Panc1 (cell line): ENCODE measurements at places on chromosomes 2 and 18.

DNA sequence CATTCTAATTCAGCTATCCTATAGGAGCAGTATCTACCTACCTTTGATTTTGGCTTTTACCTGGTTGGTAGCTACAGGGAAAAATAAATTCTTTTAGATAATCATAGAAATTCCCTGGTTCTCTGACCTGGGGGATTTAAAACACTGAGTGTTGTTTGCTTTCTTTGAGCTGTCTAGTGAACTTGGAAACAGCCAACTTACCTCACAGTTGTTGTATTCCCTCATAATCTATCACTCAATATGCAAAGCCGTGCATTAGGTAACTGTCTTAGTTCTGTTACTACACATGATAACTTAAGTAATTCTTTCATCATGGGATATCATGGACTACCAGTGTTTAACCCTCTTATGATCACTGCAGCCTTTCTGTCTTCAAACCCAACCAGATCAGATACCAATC is 127.8 kb downstream of the TTC27 start:
- no peak for DNase-seq

GRCh38 chr2:9519250-9519649 is 36.4 kb downstream of the ADAM17 start:
- no peak for DNase-seq

- no peak for DNase-seq
These were observed 263.3 kb upstream of the PKDCC start for GRCh38 chr2:41784496-41784895.

DNA sequence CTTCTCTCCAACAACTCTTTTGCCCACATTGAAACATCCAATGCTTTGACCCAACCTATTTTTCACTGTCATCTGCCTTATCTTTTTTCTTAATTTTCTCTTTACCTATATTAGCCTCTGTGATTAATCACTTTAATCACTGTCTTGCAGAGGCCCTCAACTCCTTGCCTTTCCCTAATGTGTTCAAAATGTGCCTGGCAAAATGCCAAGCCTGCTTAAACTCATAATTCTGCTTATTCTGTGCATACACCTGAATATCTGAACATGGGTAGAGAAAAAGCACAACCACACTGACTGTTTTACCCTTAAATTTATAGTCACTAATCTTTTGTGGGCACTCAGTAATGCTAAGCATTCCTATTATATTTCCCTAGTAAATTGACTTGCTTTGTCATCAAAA is 63.0 kb upstream of the GALNT13 start:
- no peak for DNase-seq

DNA sequence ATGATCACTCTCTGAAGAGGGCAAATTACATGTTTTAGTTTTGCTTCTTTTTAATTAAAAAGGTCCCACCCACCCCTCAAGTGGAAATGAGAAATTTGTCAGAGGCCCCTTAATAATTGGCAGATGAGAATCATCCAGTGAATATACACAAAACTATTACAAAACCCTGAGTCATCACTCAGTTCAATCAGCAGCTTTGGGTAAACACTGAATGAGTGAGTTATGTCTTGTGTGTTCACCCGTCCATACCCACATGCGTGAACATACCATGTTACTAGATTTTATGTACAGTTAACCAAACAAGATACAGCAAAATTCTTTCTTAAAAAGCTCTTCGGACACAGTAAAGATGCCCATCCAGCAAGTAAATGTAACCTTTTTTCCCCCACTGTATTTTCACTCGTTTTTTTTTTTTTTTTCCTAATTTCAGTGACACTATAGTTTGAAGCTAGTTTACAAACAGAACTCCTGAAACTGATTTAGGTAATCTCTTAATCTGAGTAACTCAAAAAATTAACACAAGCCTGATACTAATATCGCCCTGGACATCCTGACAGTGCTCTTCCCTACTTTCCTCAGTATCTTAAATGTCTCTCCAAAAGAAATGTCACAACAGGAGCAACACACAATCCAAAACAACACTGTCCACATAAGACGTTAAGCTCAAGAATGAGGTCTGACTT is 1.4 kb downstream of the PSME4 start:
- DNase-seq, result peak; percentile 70

DNA sequence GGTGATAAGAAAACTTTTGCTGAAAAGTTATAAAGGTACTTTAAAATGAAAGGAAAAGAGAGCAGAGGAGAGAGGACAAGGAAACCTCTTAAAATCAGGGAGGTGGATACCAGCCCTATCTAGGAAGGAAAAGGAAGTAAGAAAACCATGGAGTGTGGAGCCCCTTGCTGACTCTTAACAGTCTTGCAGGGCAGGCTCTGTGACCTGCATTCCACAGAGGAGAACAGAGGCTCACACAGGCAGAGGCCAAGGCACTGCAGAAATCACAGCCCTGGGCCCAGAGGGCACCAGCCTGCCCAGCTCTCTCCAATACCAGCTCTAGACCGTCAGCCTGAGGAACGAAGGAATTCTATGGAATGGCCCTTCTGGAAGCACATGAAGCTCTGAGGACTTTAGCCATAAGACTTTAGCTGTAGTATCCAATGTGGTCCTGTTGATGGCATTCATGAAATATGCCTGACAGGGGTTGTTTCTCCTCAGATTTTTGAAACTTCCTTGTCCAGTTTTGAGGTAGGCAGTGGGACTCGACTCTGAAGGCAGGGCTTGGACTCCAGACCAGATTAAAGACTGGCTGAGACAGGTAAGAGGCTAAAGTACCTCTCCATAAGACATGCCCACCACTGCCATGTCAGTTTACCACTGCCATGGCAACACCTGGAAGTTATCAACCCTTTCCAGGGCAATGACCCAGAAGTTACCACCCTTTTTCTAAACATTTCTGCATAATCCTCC is 216.3 kb downstream of the ANAPC1 start:
- DNase-seq, result peak; percentile 30

GRCh38 chr2:20091305-20091991 is 40.0 kb upstream of the LAPTM4A start:
- no peak for DNase-seq

DNA sequence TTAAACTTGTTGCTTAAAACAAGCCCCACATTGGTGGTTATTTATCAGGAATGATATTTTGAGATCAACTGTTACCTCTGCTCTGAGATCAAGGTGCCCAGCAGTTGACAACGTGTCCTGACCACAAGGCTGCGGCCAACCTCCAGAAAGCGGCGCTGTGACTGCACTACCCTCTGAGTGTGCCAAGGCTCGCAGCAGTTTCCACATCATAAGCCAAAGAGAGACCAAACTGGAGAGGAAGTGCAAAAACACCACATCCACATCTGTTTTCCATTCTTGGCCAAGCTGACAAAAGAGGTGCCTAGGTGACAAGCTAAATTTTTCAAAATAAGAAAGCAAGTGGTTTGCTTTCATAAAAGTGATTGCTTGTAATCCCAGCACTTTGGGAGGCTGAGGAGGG is 410.8 kb upstream of the POU3F3 start:
- DNase-seq, result no peak

GRCh38 chr2:23015651-23016200 is 369.3 kb upstream of the KLHL29 start:
- no peak for DNase-seq

DNA sequence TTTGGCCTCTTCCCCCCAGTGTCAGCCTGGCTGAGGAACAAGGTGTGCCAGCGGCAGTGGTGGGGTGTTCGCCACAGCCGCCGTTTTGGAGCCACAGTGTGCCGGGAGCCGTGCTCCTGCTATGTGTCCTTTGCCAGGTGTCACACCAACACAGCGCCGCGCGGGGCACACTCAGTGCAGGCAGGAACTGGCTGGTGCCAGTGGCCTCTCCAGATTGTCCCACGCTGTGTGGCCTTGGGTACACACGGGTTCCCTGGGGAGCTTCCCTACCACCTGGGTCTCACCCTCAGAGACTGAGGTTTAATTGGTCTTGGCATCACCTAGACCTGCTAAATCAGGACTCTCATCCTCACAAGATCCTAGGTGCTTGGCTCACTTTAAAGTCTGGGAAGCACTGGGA is 171.6 kb downstream of the LDLRAD4 start:
- DNase-seq, result no peak

DNA sequence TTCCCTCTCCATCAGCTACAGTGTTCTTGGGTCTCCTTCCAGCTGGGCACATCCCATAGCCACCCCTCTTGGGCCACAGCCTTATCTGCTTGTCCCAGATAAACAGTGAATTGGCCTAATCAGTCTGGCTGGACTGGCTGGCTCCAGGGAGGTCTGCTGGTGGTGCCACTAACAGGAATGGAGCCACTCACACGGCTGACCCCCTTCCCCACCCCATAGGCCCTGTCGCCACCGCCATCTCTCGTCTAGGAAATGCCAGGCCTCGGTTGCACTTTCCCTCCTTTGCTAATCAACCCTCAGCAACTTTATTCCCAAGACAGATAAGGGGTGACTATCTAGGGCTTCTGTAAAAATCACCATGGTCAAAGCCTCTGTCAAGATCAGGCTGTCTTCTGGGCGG is 23.0 kb upstream of the TNP1 start:
- DNase-seq, result no peak

GRCh38 chr2:174325373-174326160 is 9.2 kb upstream of the SP9 start:
- DNase-seq, result no peak

GRCh38 chr18:35215026-35215425 is 25.8 kb upstream of the ZNF397 start:
- no peak for DNase-seq

DNA sequence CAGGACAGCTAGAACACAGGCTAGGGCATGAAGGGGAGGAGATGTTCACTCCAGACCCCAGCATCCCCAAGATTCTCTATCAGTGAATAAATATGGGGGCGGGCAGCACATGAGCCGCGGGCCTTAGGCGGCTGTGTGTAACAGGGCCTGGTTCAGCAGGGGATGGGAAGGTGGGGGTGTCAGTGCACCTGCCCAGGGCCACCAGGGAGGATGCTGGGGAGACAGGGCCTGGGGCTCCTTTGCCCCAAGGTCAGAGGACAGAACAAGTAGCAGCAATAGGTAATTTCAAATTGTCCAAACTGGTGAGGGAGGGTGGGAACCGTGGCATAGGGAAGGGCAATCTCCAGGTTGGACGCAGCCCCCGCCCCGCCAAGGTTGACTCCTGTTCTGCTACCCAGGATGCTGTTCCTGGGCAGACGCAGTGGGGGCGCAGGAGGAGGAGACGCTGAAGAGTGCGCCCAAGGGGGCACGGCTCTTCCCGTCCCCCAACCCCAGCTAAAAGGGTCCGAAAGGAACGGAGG is 16.2 kb downstream of the CYP26B1 start:
- no peak for DNase-seq

- DNase-seq, result no peak
These were observed 42.7 kb upstream of the ZFP36L2 start for GRCh38 chr2:43269074-43269572.

DNA sequence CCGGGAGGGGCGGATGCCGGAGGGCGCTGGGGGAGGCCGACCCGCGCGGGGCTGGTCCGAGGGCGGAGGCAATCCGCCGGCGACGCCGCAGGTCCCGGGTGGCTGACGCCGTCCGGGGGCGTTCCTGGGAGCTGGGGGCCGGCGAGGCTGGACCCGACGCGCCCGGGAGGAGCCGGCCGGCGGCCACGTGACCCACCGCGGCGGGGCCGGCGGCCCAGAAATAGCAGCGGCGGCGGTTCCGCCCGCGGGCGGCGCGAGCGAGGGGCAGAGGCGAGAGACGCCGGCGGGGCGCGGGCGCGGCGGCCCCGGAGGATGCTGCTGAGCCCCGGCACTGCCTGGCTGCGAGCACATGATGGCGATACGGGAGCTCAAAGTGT is at the start of gene RAB31:
RAB31 (plus strand) TSS at position 245 of the 377 bp plus-strand sequence; CDS start at position 350, 105 bp downstream.
- DNase-seq, result no peak

- no peak for DNase-seq
These were observed 128.1 kb downstream of the TMEM163 start for GRCh38 chr2:134590679-134591078.

- no peak for DNase-seq
These were observed 95.6 kb upstream of the PDE1A start for GRCh38 chr2:182522405-182522896.

DNA sequence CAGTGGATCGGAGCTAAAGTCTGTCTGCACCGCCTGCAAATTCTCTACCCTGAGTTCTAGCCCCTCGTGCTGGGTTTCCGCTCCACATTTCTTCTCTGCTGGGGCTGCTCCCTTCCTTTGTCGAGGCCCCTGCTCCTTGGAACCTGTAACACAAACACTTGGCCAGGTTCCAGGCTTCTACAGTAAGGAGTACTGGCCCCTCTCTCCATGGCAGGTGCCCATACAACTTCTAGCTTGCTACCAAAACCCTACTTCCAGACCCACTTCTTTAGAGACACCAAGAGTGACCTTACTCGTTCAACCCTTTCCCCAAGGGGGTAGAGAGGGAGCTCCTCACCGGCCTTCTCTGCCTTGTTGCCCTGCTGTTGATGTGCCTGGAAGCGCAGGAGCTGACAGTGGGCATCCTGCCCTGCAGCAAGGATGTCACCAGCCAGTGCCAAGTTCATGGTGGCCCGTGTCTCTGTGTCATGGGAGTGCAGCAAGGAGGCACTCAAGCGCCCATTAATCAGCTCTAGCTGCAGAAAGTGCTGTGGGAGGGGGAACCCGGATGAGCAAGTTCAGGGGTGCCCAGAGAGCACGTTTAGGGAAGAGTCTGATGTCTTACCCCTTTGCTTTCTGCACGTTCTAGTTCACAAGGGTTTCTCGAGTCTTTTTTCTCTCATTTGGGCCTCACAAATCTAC is 1.1 kb downstream of the PREB start:
- DNase-seq, result no peak

DNA sequence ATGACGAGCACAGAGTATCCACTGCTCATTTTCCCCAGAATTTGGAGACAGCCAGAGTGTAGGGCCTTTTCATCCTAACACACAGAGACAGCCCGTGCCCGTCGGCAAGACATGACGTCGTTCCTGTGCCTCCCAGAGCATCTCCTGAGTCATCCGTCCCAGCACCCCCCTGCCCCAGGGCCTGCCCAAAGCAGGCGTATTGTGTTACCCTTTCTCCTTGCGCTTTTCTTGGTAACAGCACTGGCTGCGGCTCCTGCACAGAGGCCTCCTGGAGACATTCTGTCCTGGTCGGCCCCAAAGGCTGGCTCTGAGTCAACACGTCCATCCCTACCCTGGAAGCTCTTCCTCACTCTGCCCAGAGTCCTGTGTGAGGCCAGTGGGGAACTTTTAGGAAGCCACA is 217.1 kb downstream of the KLHL29 start:
- no peak for DNase-seq

- no peak for DNase-seq
These were observed 25.2 kb upstream of the STON1 start for GRCh38 chr2:48504647-48505327.

DNA sequence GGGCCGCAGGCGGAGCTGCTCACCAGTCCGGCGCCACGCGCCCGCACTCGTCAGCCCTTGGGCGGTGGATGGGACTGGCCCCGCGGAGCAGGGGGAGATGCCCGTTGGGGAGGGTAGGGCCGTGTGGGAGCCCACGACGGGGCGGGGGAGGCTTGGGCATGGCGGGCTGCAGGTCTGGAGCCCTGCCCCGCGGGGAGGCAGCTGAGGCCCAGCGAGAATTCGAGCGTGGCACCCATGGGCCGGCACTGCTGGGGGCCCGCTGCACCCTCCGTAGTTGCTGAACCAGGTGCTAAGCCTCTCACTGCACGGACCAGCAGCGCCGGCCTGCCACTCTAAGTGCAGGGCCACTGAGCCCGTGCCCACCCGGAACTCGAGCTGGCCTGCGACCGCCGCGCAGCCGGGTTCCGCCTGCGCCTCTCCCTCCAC is 182.4 kb upstream of the ERBB4 start:
- no peak for DNase-seq

- no peak for DNase-seq
These were observed 523.8 kb upstream of the SETBP1 start for GRCh38 chr18:44156776-44157335.
